ENCODE measurements at places on chromosomes 4 and X.

- DNase-seq = no peak
These were observed 69.5 kb downstream of the ANAPC4 start for GRCh38 chr4:25446611-25447010.

DNA sequence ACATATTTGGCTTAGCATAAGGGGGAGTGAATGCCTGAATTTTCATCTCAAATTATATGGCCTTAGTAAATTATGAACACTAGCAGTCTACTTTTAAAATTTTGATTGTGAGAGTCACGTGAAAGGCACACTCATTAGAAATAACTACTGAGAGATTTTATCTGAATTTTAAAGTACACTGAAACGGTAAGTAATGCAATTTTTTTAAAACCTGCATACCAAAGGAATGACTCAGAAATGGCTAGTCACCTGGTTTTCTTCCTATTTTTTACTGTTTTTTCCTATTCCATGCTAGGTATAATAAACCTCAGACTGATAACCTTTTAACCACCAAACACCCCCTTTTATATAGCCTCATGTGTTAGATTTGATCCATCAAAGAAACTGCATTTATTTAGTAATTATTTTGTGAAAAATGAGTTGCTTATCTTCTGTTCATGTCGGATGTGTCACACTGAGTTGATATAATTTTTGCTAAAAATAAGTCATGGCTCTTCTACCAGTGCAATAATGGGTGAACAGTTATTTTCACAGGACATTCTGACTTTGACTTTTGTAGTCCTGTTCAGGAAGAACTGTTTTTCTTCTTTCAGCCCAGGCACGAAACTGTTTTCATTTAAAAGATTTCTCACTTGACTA lies 40.4 kb downstream of the CPEB2 start:
- no peak for DNase-seq

- peak; percentile 49 for DNase-seq
These were observed 622.1 kb downstream of the SPRY1 start for GRCh38 chr4:124018383-124019317.

GRCh38 chr4:25913056-25913850 lies 767 bp upstream of the SMIM20 start:
- peak; percentile 45 for DNase-seq

DNA sequence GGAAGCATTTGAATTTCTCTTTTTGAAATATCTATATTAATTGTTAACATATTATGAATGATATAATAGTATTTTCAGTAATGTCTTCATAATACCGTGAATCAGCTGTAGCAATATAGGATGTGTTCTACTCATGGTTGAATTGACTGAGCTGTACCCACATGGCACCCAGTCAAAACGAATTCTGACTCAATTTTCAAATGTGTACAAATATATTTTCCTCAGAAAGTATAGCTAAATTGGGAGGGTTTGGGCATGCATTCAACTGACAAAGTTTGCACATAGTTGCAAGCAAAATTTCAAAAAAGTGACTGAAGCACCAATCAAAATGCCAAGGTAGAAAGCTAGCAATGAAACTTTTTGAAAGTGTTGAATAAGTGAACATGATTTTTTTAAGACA lies 188.9 kb downstream of the NAF1 start:
- no peak for DNase-seq

GRCh38 chr4:79865201-79865597 lies 207.8 kb downstream of the ANTXR2 start:
- DNase-seq = no peak

DNA sequence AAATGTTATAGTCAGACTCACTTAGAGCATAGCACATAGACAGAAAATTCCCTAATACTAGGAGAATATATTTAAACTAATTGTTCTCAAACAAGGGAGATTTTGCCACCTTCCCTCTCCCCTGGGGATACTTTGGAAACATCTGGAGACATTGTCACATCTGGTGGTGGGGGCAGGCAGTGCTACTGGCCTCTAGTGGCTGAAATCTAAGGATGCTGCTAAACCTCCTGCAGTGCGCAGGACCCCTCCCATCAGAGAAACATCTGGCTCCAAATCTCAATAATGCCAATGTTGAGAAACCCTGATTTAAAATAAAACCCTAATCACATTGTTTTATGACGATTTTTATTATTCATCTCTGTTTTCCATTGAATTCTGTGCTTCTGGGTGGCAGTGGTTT lies 244.9 kb downstream of the FRMPD4 start:
- DNase-seq = no peak

DNA sequence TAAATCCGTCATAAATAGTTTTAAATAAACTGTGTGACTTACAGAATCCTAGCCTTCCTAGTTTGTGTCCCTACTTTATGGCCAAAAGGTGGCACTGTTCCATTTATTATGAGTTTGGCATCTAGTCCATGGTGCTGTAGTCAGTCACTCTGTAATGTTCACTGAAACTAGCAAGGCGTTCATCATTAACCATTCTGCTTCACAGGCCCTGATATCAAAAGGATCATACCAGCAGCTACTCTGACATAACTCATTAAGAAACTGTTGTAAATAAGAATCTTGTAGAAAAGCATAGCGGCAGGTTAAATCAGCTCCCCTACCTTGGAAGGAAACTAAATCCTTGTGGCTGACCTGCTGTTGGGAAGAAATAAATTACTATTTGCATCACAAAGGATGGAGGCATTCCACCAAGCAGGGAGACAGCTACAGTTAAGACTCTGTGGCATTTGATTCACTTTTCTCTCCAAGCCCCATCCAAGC lies 919.6 kb upstream of the DIAPH2 start:
- no peak for DNase-seq

DNA sequence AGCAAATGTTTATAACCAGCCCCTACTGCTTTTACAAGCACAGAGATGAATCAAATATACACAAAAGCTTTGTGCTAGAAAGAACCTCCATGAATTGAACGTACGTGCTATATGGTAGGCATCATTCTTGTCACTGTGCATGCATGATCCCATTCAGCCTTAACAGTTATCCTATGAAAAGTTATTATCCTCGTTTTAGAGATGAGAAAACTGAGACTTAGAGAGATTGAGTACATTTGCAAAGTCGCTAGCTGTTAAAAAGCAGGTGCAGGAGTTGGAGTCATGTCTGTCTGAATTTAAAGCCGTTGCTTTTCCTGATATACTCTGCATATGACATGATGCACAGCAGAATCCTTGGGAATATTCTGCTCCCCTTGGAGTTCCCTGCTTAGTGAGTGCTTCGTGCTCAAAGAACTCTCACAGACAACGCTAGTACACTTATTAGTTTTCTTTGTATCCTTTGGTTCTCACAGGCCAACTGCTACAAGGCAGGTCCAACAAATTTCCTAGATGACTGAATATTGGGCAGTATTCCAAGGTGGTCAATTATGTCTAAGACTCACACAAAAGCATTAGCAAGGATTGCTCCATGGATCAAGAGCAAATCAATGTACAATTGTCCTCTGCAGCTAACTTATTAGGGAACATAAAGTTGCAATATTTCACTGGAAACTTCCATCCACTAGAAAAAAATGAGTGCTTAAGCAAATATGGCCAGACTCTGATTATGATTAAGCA lies 42.8 kb upstream of the TRIM2 start:
- no peak for DNase-seq

GRCh38 chr4:8079031-8079885 lies 79.4 kb downstream of the ABLIM2 start:
- no peak for DNase-seq

- no peak for DNase-seq
These were observed 46.2 kb downstream of the NEK1 start for GRCh38 chr4:169566021-169566818.
